Urinary bladder (tissue), 4 donors: ENCODE measurements at places on chromosomes 1 and 21. TPM values are rescaled to one million over a fixed set of nuclear protein-coding genes. Genes with fewer than 3 reads are reported as not detected.

GRCh38 chr1:59044535-59045121 lies 252.3 kb upstream of the FGGY start:
- DNase-seq = no peak

The AQP10 gene
- total RNA-seq = not detected

The C21orf91 gene
- 24.5 TPM for total RNA-seq

The DNAJC28 gene
- 2.7 TPM for total RNA-seq

The IL22RA1 gene
- not detected for total RNA-seq
